ENCODE measurements at places on chromosomes 12 and 14. TPM values are rescaled to one million over a fixed set of nuclear protein-coding genes. Genes with fewer than 3 reads are reported as not detected.

Gene RNASE2
- polyA plus RNA-seq = not detected

Gene OLR1
- polyA plus RNA-seq = 0.03 TPM

Gene HOTAIR
- polyA plus RNA-seq = 2.5 TPM

Gene TRHDE
- polyA plus RNA-seq = 0.12 TPM

Measured in keratinocyte (primary cell).